ENCODE measurements at places on chromosomes 7 and 10. TPM values are rescaled to one million over a fixed set of nuclear protein-coding genes. Genes with fewer than 3 reads are reported as not detected.

The SLC29A4 gene
- total RNA-seq = 6.3 TPM

The STEAP1 gene
- 5.7 TPM for total RNA-seq

The TCERG1L gene
- not detected for total RNA-seq

The RBP4 gene
- total RNA-seq = 12.5 TPM

The TFR2 gene
- total RNA-seq = 1.0 TPM

The CPA1 gene
- 2.6 TPM for total RNA-seq

The LAMTOR4 gene
- 73.1 TPM for total RNA-seq

The CLRN3 gene
- 0.52 TPM for total RNA-seq

The VOPP1 gene
- 23.5 TPM for total RNA-seq

The WDFY4 gene
- 2.6 TPM for total RNA-seq

The ZC3HAV1 gene
- total RNA-seq = 18.8 TPM

Data from skeletal muscle tissue (tissue), 5 donors.